Substantia nigra (tissue), 51 donors: ENCODE measurements at places on chromosomes 3 and 15.

GRCh38 chr15:78049691-78050440 lies 27.6 kb downstream of the TBC1D2B start:
- DNase-seq, result no peak

GRCh38 chr3:9732080-9732739 lies 675 bp downstream of the BRPF1 start:
- no peak for DNase-seq

DNA sequence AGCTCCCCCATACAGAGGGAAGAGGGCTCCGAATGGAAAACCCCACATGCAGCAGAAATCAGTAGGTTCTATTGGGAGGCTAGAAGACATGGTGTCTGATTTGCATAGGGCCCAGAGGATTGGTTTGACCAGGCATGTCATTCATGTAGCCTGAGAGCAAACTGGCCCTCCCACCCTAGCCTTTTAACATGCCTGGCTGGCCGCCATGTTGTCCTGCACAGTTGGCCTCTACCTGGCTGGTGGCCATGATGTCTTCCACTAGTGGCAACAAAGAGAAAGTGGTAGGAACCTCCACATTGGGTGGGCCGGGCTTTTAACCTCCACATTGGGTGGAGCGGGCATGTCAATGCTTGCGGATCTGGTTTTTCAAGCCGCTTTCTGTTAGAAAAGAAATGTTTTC lies 312.1 kb downstream of the TAFA4 start:
- DNase-seq, result no peak

DNA sequence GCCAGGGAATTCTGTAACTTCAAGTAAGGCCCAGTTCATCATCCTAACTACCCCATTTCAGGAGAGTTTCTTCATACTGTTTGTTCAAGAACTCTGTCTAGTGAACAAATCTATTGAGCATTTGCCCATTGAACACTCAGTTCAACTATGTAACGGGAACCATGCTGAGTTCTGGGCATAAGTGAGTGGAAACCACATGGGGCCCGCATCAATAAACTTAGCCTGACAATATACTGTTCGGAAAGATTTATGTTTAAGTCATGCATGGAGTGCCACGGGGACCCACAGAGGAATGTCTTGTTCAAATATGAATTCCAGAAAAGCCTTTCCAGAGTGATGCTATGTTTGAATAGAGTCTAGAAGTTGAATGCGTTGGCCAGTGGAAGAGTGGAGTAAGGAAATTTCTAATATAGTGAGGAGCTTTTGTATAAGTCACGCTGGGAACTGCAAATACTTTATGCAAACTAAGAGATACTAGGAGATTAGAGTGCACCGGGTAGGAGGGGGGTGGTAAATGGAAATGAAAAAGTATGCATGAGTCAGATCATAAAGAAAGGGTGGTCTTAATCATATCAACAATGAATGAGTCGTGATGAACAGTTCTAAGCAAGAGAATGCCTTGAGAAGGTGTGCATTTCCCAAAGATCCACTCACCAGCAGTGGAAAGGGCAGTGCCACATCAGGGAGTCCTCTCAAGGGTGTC lies 279.8 kb downstream of the VPS13C start:
- DNase-seq, result no peak

- DNase-seq, result no peak
Observed at GRCh38 chr15:51054535-51054934, 40.2 kb downstream of the TNFAIP8L3 start.

DNA sequence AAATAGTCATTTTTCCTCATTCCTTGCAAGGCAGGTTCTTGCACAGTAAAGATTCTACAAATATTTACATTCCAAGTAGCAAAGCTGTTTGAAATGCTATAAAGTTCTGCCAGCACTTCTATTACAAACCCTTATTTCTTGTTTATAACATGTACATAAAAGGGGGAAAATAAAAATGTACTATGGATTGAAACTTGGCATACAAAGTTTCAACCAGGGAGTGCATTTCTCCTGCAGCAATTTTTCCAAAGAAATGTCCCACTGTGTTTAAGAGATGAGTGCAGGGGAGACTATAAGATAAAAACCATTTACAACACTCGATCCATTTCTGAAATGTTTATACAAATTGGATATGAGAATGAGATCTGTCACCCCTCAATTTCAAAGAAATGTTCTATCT lies 3.3 kb downstream of the CNTN3 start:
- DNase-seq, result no peak

GRCh38 chr3:42746455-42747450 lies 26.3 kb downstream of the CCDC13 start:
- DNase-seq, result no peak

DNA sequence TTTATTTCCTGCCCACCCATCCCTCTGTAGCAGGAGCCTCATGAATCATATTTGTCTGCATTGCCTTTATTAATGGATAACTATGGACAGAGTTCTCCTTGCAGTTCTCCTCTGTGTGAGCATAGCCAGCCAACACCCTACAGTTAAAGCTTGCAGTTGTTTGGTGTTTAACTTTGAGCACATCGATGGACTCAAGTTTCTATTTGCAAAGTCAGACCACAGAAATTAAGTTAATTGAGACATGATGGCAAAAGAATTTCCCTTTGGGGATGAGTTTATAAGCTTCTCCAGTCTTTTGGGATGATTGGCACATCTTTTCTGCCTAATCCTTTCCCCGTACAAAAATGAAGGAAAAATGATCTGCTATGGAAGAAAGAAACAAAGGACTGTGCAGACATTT lies 398.9 kb upstream of the THBS1 start:
- no peak for DNase-seq

DNA sequence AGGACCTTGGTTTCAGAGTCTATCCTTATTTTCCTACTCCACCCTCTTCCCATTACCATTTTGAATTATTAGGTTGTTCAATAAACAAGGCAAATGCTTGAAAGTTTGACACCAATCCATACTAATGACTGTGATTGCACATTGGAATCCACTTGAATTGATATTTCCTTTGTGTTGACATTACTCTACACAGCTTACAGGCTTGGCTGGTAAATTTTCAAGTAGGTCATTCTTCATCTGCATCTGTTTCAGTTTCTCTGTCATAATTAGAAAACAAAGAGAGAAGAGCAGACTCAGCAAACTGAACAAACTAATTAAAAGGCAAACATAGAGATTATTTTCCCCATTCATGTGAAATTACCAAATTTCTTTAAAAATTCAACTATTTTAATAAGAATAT lies 732.9 kb upstream of the BCHE start:
- DNase-seq, result no peak

DNA sequence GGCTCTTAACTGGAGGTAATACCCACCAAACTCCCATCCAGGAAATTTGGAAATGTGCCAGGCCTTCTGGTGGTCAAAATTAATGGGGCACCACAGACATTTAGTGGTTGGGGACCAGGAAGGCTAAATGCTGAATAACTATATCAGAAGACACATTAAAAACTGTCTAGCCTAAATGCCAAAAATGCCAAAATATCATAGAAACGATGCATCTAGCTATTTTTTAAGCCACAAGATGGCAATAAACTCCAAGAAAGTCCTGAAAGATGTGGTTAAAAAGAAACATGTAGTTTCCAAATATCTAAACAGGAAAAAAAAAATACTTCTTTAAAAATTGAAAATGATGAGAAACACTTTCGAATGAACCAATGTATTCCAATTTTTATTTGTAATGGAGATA lies 19.9 kb downstream of the CCDC14 start:
- no peak for DNase-seq

- peak; percentile 25 for DNase-seq
Observed at GRCh38 chr3:35772381-35773015, 133.2 kb downstream of the ARPP21 start.

DNA sequence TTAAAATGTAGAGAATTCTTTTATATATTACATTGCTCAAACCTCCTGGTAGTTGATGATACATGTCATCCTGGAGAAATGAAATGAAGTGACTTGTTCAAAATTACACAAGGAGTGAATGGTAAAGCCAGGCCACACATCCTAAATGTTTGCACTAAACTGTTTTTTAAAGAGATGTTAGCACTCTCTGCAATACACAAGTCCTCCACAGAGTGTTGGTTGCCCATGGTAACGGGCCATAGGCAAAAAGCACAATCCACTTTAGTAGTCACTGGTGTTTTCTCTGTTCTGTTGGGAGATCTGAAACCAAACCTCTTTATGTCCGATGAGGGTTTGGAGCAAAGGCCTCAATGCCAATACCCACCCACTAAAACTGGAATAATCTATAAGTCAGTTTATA lies 907.4 kb downstream of the NTRK3 start:
- no peak for DNase-seq

DNA sequence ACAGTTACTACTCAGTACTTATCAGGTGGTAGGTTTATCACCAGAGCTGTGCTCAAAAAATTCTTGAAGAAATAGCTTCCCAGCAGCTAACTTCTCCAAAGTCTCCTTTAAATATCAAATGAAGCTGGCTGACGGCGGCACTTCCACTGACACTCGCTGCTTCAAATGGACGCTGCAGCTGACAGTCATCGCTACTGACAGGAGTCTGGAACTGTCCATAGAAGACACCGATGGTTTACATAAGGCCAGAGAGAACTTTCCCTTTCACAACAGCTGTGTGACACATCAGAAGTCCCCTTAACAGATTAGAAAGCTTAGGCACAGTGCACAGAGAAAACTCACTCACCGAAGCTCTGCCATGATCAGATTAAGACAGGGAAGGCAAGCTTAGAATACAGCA lies 270.2 kb downstream of the SHOX2 start:
- DNase-seq, result no peak

DNA sequence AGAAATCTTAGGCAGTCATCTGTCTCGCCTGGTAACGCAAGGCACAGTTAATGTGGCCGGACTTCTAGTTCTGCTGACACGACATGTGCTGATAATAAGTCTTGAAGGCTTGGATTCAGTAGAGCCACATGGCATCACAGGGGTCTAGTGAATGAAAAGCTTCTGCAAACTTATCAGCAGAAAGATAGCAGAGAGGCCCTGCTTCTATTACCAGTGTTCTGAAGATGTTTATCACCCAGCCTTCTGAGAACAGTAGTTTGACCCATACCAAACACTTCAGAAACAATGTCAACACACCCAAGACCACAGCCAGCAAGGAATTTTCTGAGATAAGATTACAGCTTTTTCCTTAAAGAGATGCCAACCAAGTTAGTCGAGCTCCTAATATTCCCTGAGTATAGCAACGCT lies 102.7 kb upstream of the UMPS start:
- DNase-seq, result no peak

GRCh38 chr3:87260270-87260669 lies 16.1 kb downstream of the POU1F1 start:
- DNase-seq, result no peak

DNA sequence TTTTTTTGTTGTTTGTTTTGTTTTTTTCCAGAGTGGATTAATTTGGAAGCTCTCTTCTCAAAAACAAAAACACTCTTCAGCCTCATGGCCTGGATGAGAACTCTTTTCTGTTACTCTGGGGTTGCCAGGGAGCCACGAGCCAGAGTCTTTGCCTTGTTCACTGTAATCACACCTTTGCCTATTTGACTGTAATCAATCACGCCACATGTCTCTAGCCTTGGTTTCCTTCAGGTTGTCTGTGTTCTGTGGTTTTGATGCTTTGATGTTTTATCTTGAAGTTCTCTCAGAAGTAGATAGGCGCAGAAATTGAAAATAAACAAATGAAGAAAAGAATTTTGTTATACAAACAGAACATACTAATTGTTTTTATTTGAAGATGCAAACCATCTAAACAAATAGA lies 62.3 kb upstream of the IGF1R start:
- DNase-seq, result no peak

- DNase-seq, result no peak
Observed at GRCh38 chr15:53862386-53862785, 102.9 kb upstream of the WDR72 start.

DNA sequence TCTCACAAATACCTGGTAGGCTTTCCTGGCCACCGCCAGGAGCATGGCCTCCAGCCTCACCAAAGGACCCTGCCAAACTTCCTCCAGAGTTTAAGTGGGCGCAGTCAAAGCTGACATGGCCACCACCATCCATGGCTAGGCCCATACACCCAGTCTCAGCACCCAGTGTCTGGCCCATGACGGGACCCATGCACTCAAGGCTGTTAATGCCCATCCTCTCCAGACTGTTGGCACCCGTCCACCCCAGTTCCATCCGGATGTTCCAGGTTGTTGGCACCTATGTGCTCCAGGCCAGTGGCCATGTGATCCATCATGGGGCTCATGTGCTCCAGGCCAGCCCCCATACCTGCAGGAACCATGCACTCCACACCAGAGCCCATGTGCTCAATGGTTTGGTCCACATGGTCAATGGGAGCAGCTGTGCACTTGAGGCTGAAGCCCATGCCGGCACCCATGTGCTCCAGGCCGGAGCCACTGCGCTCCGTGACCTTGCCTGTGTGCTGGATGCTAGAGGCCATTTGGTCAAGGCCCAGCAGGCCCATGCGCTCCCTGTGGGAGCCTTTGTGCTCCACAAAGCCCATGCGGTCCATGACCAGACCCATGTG lies 20.4 kb downstream of the CTDSPL2 start:
- DNase-seq, result no peak

GRCh38 chr15:87500240-87500639 lies 756.3 kb downstream of the NTRK3 start:
- DNase-seq, result no peak

DNA sequence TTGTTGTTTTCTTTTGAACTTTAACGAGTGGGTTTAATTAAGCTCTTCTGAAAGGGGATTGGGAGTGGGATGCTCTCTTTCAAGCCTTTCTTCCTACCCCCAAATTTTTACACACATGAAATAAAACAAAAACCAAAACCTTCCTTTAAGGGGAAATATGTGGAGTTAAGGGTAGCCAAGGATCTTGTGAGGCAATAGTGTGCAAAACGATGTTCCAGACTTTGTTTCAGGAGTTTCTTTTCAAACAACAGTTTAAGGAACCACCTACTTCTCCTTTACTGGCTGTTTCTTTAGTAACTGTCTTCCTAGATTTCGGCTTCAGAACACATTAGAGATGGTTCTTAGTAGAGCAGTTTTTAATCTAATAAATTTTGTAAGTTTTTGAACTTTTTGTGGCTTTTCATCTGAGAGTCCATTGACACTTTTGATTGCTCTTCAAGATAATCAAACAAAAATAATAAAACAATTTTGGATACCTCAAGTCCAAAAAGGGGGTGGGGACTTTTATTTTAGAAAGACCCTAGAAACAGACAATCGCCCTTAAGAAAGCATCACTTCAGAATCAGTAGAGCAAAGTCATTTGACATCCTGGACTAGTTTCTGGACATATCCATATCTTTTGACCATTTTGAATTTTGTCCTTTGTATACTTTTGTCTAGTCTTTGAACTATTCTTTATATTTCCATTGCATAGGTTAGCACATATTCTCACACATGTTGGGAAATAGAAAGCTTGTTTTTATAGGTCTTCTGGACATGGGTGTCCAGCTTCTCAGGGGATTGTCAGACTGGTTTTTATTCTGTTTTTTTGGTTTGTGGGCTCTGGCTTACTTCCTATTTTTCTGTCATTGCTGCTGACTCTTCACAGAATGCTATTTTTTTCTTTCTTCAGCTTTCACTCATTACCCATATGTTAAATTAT lies 6.0 kb downstream of the DIPK2A start:
- DNase-seq, result no peak

GRCh38 chr15:76533995-76534394 lies 197.4 kb downstream of the ISL2 start:
- no peak for DNase-seq

- no peak for DNase-seq
Observed at GRCh38 chr3:72998466-72998865, 1.9 kb downstream of the PPP4R2 start.
